ENCODE measurements at places on chromosomes 16 and 17.
A peak's percentile ranks its signal among the peaks of the same experiment; 100 is the strongest.

DNA sequence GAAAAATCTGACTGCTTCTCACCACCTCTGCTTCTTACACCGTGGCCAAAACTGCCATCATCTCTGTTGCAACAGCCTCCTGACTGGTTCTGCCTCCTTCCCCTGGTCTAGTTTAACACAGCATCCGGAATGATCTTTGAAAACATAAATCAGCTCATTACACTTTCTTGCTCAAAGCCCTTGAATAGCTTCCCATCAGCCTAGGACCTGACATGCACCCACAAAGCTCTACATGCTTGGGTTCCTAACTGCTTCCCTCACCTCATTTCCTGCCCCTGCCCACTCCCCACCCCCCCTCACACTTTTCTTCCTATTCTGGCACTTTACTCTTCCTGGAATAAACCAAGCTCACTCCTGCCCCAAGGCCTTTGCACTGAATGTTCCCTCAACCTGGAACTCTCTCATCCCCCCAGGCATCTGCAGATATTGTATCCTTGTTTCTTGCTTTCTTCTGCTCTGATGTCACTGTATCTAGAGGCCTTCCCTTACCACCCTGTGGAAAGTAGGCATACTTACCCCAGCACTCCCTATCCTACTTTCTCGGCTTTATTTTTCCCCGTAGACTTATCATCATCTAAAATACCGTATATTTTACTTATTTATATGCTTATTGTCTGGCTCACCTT is 112.4 kb downstream of the FTO start:
- no peak for DNase-seq

GRCh38 chr17:41919165-41919817 is 540 bp upstream of the ACLY start:
- no peak for DNase-seq

- no peak for DNase-seq
Measured at GRCh38 chr16:77599793-77600415, 122.4 kb upstream of the NUDT7 start.

DNA sequence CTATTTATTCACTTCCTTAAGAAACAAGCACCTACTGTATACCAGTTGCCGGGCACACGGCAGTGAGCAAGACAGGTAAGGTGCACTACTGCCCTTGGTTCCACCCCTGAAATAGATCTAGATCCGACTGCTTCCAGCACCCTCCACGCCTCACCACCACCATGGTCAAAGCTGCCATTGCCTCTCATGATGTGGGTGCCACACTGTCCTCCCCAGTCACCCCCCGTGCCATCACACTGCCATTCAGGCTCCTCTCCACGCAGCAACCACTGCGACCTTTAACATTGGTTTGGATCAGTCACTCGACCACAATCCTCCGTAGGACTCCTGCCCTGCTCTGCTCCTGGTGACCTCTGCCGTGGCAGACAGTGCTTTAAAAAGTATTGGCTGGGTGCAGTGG is 226.8 kb downstream of the CPPED1 start:
- no peak for DNase-seq

DNA sequence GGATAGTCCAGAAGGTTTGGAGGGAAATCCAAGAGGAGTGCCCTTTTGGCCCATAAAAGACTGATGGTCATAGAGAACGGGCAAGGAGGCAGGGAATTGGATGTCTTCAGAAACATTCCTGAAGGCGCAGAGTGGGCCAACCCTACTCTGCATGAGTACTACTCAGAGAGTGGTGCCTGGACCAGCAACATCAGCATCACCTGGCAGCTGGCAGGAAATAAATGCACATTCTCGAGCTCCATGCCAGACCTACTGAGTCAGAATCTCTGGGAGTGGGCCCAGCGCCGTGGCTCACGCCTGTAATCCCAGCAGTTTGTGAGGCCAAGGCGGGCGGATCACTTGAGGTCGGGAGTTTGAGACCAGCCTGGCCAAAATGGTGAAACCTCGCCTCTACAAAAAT is 27.1 kb upstream of the SLC39A11 start:
- peak; percentile 44 for DNase-seq

Data from fibroblast of lung (primary cell).